ENCODE measurements at places on chromosomes 2 and 18. TPM values are rescaled to one million over a fixed set of nuclear protein-coding genes. Genes with fewer than 3 reads are reported as not detected.

DNA sequence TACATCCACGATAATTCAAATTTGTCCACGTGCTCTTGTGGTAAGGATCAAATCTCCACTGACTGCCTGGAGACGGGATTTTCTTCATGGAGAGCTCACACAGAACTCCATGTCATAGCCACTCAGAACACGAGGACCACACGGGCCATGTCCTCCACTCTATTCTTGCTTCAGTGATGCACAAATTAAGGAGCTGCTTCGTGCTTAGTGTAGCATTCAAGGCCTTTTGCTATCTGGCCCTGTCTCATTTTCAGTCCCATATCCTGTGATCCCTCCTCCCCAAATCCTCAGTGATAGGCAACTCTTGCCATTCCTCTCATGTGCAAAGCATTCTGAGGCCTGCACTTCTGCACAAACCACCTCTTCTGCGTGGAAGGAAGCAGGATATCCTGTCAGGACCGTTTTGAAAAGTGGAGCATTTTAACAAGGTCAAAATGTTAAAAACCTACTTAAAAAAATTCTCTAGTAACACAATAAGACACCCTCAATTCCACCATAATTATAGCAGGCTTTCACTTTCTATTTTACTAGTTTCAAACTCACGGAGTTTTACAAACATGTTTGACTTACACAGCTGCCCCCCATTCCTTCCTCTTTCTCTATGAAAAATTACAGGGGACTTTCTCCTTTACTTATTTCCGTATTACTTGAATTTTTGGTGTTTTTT, 35.2 kb downstream of the ST3GAL5 start:
- DNase-seq, result no peak

GRCh38 chr18:24219561-24220317, 80.9 kb downstream of the CABYR start:
- DNase-seq, result no peak

DNA sequence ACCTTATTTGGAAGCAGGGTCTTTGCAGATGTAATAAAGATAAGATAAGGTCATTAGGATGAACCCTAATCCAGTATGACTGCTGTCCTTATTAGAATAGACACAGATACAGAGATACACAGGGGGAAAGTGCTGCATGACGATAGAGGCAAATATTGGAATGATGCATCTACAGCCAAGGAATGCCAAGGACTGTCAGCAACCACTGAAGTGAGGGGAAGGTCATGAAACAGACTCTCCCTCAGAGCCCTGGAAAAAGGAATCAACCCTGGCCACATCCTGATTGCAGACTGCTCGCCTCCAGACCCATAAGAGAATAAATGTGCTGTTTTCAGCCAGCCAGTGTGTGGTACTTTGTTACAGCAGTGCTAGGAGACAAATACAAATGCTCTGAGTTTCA, 14.8 kb downstream of the TMEM237 start:
- no peak for DNase-seq

Gene MC4R
- 0.28 TPM for total RNA-seq

DNA sequence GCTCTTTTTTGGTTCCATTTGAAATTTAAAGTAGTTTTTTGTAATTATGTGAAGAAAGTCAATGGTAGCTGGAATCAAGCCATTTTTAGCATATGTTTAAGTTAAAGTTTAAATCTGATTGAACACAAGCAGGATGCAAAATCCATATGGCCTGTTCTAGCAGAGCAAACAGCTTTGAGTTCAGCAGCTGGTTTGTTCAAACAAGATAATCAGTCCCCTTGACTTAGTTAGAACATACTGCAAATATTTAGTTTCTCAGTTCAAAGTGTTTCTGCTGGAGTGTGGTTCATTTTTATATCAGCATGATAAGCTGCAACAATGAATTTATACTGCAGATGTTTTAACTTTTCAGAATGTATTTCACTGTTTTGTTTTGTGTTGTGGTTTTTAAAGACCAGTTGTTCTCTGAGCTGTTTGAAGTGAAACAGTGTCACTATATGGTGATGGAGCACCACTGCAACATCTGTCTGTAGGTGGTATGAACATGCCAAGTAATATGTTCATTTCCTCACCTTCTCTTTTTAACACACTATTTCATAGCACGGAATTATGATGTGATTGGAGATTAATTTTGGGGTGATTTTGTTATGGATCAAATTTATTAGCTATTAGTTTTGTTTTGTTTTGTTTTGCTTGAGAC, 125.3 kb downstream of the COL4A4 start:
- no peak for DNase-seq

DNA sequence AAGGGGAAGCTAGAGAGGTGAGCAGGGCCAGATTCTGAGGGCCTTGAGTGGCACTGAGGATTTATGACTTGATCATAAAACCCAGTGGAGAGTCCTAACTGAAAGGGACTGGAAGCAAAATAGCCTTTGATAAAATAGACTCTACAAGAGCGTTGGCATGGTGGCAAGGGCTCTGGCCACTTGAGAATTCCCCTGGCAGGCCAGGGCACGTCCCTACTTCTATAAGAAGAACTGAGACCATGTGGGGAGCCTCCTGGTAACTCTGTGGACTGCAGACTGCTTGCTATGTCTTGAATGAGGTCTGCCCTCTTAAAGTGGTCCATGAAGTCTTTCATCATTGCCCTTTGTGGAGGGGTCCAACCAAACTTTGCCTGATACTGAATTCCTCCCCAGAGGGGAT, 324.8 kb downstream of the ALK start:
- DNase-seq, result no peak

GRCh38 chr2:56191617-56192016, 7.8 kb downstream of the CCDC85A start:
- no peak for DNase-seq

Gene CCT7
- 208 TPM for total RNA-seq

GRCh38 chr2:43136876-43137275, 89.5 kb downstream of the ZFP36L2 start:
- DNase-seq, result no peak

Gene UGT1A4
- total RNA-seq, result not detected

Gene CSRNP3
- 0.12 TPM for total RNA-seq

Gene CRYGC
- total RNA-seq, result not detected

- no peak for DNase-seq
These were observed 4.7 kb upstream of the KCNJ3 start for GRCh38 chr2:154693741-154694340.

DNA sequence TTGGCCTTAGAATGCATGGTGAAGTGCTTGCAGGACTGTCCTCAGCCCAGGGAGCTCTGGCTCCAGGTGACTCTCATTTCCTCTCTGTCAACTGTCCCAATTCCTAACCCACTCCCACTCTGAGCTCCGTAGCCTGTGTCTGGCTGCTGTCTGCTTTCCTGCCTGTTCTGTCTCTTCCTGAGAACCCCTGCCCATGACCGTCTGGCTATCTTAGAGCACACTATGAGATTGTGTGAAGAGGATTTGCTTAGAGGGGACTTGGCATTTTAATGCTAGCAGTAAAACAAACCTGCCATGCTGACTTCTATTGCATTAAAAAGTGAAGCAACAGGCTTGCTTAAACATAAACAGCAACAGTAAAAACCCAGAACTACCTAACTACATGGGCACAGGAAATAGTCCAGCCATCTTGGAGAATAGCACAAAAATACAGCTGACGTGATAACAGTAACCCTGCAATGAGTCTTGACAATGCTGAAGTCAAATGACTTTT, 234.7 kb downstream of the PRKCE start:
- DNase-seq, result no peak

Gene CACNB4
- total RNA-seq, result 1.6 TPM

- no peak for DNase-seq
These were observed 91.7 kb upstream of the ACAA2 start for GRCh38 chr18:49904871-49905555.

DNA sequence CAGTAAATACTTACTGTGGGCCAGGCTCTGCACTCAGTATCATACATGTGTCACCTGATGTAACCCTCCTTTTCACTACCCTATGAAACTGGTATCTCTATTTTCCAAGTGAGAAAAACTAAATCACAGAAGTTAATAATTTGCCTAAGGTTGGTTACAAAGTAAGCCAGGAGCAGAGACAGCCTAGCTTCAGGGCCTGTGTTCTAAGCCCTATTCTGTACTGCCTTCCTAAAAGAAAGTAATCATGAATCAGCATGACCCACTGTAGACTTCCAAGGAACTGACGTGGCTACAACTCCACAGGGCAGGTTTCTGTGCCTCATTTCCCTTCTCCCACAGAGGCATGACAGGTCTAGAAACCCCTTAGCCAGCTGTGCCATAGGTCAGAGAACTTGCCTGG, 14.3 kb downstream of the ZNF142 start:
- no peak for DNase-seq

Gene DHRS9
- total RNA-seq, result 0.74 TPM

GRCh38 chr2:42775810-42776209, 11.9 kb upstream of the OXER1 start:
- no peak for DNase-seq

DNA sequence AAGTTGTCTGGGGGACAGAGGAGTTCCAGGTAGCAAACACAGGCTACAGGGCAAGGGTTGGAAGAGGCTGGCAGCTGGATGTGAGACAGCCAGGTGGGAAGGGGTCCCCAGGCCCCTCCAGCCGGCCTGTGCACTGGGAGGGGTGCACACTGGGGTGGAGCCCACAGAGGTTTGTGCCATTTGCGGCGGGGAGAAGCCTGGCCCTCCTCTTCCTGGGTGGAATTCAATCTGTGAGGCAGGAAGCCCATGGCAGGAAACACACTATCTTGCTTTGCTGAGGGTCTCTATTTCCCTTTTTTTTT, 63.3 kb downstream of the PXDN start:
- DNase-seq, result no peak

Gene DHX57
- 13.9 TPM for total RNA-seq

Gene TSPYL6
- total RNA-seq, result not detected

DNA sequence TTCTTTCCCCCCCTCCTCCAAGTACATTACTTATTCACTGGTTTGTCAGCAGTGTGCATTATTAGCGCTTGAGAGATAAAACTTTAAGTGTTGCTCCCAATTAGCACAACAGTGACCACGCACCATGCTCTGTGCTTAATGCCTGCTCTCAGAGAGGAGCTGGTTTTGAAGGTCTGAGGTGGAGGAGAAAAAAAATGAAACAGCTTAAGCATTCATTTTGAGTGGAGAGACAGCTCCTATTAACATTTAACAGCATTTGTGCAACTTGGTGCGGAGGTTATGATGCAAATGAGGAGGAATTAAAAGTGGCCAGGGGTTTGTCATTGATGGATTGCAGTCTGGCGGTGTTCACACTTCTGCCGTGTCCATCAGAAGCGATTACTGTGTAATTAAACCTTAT, 141.8 kb downstream of the FIGN start:
- DNase-seq, result no peak

GRCh38 chr2:227000123-227000522, 163.9 kb downstream of the COL4A4 start:
- no peak for DNase-seq

DNA sequence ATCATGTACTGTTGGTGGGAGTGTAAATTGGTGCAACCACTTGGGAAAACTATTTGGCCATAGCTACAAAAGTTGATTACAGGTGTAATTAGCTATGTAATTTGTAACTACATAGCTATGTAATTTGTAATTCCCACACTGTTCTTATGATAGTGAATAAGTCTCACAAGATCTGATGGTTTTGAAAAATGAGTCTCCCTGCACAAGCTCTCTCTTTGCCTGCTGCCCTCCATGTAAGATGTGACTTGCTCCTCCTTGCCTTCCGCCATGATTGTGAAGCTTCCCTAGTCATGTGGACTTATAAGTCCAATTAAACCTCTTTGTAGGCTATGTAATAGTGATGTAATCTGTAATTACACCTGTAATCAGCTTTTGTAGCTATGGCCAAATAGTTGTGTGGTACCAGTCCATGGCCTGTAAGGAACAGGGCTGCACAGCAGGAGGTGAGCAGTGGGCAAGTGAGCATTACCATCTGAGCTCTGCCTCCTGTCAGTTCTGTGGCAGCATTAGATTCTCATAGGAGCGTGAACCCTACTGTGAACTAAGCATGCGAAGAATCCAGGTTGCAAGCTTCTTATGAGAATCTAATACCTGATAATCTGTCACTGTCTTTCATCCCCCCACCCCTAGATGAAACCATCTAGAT, 133.7 kb upstream of the COPS8 start:
- no peak for DNase-seq

GRCh38 chr2:203871371-203871983, 3.9 kb downstream of the CTLA4 start:
- DNase-seq, result no peak

- DNase-seq, result no peak
These were observed 20.6 kb downstream of the ZNF236 start for GRCh38 chr18:76842837-76843530.

DNA sequence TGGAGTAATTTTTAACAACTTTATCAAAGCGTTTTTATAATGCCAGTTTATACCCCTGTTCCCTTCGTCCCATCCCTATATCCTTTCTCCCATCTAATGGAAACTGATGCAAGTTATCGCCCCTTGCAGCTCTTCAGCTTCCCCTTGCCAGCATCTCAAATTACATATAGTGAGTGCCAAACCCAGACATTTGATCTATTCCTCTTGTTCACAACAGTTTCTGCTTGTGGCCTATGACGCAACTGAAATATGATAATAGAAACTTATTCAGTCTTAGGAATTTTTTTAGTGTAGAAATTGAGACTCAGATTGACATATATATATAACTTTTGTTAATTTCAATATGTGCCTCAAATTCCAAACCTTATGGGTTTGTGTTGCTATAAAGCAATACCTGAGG, 562.2 kb upstream of the VWC2L start:
- DNase-seq, result no peak

Gene GRB14
- total RNA-seq, result 7.4 TPM

DNA sequence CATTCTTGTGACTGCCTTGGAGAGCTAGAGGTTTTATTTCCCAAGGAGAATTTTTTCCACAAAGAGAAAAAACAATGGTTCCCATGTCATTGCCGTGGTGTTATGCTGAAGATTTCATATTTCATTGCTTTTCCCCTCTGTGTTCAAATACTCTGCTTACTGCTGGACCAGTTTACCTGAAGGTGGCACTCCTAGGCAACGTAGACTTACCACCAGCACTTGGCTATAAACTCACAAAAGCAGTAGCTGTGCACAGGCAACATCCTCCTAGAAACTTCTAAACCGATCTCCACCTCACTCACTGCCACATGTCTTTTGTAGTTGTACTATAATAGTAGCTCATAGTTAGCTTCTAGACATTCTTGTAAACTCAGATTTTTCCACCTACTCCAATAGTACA, 1319.7 kb upstream of the CRIM1 start:
- no peak for DNase-seq

GRCh38 chr2:134782107-134782506, 56.3 kb upstream of the ACMSD start:
- no peak for DNase-seq

DNA sequence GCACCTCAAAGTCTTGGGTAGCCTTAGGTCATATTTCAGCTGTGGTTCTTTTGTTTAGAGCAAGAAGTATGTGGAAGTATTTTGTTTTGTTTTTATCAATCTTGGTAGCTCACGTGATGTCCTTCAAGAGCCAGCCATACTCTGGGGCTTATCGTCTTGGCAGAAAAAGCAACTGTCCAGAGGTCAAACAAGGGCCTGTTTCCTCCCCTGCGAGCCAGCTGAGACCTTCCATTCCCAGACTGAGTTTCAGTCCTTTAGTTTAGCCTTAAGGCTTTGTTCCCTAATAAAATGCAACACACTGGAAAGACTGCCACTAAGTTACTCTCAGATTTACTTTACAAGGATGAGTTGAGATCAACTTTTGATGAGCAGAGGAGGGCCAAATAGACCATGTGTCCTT, 63.5 kb downstream of the TXNL1 start:
- DNase-seq, result no peak

Gene PPP1R1C
- total RNA-seq, result 1.1 TPM
